Right lung (tissue), 10 donors: ENCODE measurements at places on chromosomes 16 and 17.

GRCh38 chr17:81400154-81400977 lies 5.1 kb downstream of the BAHCC1 start:
- no peak for DNase-seq

DNA sequence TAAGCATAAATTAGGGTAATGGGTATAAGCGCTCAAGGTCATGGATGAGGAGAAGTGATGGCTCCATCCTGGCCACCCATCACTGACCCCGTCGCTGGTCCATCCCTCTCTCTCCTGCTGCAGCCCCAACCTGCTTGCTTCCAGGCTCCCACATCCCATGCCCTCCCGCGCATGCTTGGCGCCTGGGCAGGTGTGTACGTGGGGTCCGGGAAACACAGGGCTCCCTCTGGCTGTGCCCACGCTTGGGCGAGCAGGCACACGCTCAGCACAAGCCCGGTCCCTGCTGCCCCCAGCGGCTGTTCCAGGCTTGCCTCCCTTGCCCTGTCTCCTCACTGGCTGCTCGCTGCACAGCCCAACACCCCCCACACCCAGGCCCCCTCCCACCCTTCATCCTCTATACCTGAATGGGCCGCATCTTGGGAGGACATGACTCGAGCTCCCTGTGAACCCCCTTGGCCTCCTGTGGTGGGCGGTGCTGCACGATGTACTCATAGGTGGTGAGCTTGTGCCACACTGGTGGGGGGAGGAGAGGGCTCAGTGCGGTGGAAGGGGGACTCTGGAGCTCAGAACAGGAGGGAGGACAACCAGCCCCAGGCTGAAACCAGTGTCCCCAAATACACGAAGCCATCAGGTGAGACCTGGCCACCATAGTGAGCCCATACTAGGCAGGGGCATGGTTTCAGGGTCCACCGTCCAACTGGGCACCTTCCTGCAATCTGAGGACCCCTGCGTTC lies 4.7 kb upstream of the TPPP3 start:
- DNase-seq = no peak

- DNase-seq = no peak
Measured at GRCh38 chr16:19361587-19361986, 56.1 kb upstream of the TMC5 start.

GRCh38 chr16:57604177-57604576 lies 24.3 kb upstream of the ADGRG1 start:
- DNase-seq = no peak

DNA sequence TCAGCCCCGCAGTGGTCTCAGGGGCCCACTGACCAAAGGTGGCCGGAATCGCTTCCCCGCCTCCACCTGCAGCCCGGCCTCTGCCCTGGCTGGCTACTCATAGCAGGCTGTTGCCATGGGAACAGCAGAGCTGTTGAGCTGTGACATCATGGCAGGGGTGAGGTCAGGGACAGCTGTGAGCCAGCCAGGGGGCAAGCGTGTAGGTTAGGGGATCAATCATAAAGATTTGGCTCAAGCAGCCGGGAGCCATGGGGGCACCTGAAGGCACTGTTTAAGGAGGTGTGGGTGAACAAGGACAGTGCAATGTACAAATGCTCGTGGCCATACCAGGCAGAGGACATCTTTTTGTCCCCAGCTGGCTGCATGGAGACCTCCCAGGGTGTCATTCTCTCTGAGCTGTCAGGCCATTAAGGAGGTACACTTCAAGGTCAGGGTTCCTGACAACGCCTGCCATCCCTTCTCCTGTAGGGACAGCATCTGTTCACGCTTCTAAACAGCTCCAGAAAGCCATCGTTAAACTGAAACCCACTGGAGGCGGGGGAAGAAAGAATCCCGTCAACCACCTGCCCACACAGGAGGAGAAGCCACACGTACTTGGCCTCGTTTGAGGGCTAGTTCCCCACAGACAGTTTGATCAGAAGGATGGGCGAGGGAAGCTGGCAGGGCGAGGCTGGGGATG lies at the start of gene CEP295NL:
Gene CEP295NL (minus strand): TSS at position 101 of the 679 bp plus-strand sequence. CDS start 1,373 bp downstream, outside the sequence.
- no peak for DNase-seq

DNA sequence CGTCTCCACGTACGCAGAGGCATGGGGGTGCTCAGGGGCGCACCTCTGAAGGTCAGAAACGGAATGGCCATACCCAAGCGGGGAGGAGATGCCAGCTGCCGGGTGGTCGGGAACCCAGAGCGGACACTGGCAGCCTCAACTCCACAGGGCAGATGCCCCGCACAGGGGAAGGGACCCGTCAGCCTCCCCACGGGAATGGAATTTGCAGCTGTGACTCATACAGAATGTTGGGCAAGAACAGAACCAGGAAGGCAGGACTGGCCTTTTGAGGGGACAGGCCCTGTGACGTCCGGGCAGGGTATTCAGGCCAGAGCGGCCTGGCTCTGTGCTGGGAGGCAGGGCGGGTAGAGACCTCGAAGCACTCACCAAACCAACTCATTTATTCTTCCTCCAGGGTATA lies 7.5 kb downstream of the TK1 start:
- DNase-seq = no peak

- no peak for DNase-seq
Measured at GRCh38 chr17:45784741-45785479, 790 bp downstream of the CRHR1 start.

- no peak for DNase-seq
Measured at GRCh38 chr17:71188811-71189492, 931.9 kb upstream of the SOX9 start.

GRCh38 chr16:57315416-57315815 lies 30.9 kb upstream of the PLLP start:
- no peak for DNase-seq

GRCh38 chr16:81517150-81517499 lies 72.5 kb downstream of the CMIP start:
- DNase-seq = no peak

DNA sequence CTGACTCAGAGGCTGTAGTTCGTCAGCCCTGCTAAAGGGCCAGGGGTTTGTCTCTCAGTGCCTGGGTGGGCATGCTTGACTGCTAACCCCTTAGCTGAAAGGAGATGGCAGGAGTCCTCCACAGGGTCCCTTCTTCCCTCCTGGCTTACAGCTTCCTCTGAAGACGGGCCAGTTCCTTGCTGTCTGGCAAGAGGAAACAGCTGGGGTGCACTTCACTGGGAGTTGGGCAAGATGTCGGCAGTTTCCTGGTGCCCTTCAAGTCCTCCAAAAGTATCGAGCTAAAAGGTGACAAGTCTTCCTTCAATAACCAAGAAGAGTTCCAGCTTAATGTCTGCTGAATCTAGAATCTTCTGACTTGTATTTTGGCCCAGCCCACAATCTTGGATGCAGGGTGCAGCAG lies 23.4 kb downstream of the NUP85 start:
- DNase-seq = no peak

GRCh38 chr16:3089717-3090592 lies 9.1 kb downstream of the ZSCAN10 start:
- no peak for DNase-seq
